ENCODE measurements at places on chromosomes 1 and 21.
A peak's percentile ranks its signal among the peaks of the same experiment; 100 is the strongest.

GRCh38 chr1:100397681-100398080 is 45.4 kb downstream of the CDC14A start:
- ATAC-seq: no peak

DNA sequence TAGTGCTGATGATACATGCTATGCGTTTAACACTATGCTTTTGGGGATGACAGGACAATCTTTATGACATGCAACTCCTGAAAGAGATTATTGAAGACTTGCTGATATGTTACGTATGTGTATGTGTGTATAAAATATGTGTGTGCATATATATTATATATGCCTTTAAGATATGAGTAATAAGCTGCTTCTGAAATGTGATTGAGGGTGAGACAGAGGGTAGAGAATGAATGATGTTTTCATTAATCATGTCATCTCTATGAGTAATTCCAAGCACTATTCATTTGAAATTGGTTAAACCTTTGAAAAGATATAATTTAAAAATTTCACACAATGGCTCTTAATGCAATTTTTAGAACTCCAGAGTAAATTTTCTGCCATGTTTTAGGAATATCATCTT is 5.8 kb downstream of the BCL9 start:
- no peak for ATAC-seq

DNA sequence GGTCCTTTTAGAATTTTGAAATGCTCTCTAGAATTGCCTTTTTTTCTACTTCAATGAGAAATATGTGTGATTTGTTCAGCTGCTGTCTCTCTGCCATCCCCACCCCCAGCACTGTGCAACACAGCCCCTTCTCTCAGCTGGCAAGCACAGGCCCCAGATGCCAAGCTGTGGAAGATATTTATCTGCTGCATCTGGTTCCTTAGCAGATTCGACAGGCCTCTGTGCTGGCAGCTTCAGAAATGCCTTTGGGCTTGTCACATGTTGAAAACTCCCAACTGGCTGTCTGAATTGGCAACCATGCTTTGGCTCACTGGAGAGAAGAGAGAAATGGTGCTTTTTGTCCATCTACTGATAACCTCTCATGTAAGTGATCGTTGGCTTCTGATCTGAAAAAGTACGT is 206.7 kb upstream of the C1orf87 start:
- ATAC-seq: no peak

GRCh38 chr1:53576866-53577760 is 117.9 kb downstream of the DMRTB1 start:
- ATAC-seq: no peak

- no peak for ATAC-seq
Measured at GRCh38 chr1:178196631-178197030, 102.7 kb downstream of the RASAL2 start.

- ATAC-seq: peak; percentile 84
Measured at GRCh38 chr1:109391626-109392025, 6.1 kb downstream of the SORT1 start.

GRCh38 chr1:241419986-241420385 is 63.0 kb upstream of the RGS7 start:
- ATAC-seq: no peak

GRCh38 chr21:46020581-46020980 is 39.0 kb downstream of the COL6A1 start:
- no peak for ATAC-seq

GRCh38 chr1:190904091-190904695 is 426.5 kb upstream of the BRINP3 start:
- ATAC-seq: no peak

GRCh38 chr1:218817691-218818465 is 355.8 kb upstream of the LYPLAL1 start:
- no peak for ATAC-seq

GRCh38 chr1:66642992-66643391 is 109.0 kb downstream of the SGIP1 start:
- no peak for ATAC-seq

- ATAC-seq: no peak
Measured at GRCh38 chr1:174743654-174744561, 255.8 kb upstream of the CACYBP start.

DNA sequence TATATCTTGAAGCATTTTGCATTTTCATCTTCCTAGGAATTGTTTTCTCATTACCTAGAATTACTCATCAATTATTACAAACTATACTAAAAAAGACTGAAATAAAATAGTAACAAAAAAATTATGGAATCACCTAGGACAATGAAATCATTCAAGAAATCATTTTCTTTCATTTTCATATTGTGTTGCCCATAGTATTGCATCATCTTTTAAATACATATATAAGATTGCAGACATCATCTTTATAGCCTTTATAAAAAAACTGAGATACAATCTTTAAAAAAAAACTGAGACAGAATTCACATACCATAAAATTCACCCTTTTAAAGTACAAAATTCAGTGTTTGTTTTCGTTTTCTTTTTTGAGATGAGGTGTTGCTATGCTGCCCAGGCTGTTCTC is 29.6 kb downstream of the GDAP2 start:
- ATAC-seq: no peak

- ATAC-seq: no peak
Measured at GRCh38 chr1:14756589-14757285, 158.3 kb downstream of the KAZN start.

DNA sequence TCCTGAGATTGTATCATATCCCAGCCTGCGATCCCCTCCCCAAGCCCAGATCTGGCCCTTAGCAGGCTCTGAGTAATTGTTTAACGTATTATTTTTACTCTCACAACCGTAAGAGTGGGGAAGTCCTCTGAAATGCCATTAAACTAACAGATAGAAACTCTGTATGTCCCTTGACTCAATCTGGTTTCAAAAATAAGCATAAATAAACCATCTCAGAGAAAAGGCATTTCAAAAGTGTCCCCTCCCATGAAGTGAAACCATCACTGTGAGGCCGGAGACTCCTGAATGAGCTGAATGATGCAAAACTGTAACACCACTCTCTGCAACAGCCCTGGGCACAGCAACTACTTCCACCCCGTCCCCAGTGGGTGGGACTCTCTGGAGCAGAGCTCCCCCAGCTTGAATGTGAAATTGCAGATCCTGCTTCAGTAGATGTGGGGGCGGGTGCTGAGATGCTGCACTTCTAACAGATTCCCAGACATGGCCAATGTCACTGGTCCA is 104.1 kb downstream of the SYF2 start:
- peak; percentile 91 for ATAC-seq

- no peak for ATAC-seq
Measured at GRCh38 chr1:1024149-1024770, 4.3 kb downstream of the AGRN start.

DNA sequence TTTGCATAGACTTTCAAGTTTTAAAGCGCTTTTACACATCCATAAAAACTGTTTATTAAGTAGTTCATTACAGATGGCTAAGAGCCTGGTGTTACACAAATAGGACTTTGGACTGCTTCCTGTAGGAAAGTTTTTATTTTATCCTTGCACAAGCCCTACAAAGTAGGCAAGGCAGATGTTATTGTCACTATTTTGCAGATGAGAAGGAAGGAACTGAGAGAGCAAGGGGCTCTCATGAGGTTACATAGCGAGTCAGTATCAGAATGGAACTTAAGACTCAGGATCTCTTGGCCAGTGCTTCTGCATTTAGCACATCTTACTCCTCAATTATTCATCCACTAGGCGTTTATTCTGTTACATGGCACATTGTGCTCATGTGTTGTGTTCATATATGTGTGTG is 2.6 kb upstream of the MAPKAPK2 start:
- peak; percentile 46 for ATAC-seq

- ATAC-seq: no peak
Measured at GRCh38 chr1:116842654-116843053, 67.1 kb upstream of the PTGFRN start.

- ATAC-seq: no peak
Measured at GRCh38 chr1:164263540-164263939, 295.4 kb upstream of the PBX1 start.

GRCh38 chr1:149962736-149963135 is 26.1 kb upstream of the MTMR11 start:
- ATAC-seq: no peak

Data from stimulated activated memory B cell treated with anti-CD40 and anti-IgM and Interleukin-4, amounts not matched to agents 10 μg/mL and 1 μg/mL and 100 μg/mL, for 72 hours (primary cell).